ENCODE measurements at places on chromosomes 2 and 18.

- DNase-seq, result no peak
Observed at GRCh38 chr2:25598911-25599310, 74.5 kb downstream of the DTNB start.

GRCh38 chr2:177733322-177733855 is 339.2 kb downstream of the PDE11A start:
- no peak for DNase-seq

DNA sequence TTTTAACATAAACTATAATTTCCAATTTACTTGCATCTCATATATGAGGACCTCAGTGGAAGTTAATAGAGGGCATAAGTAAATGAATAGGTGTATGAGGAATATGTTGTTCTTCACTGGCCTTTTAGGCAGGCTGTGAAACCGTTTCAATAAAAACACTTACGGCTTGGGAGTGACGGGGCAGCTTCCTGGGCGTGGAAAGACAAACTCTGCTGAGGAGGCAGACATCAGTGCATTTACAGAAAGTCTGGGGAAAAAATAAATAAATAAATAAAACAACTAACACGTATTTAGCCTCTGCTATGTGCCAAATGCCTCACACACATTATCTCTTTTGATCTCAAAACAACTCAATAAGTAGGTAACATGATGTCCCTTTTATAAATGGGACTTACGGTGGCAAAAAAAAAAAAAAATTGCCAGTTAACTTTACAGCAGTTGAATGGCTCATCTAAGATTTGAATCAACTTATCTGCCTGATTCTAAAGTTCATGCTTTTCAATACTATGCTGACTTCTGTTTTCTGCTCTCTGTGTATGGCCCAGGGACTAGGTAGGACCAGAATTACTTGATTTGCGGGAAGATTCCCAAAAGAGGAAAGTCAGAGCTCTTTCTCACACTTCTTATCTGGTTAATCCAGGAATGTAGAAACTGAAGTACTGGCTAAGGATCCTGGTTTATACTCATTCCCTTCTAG is 77.5 kb upstream of the LRATD1 start:
- DNase-seq, result no peak

- peak; percentile 4 for DNase-seq
Observed at GRCh38 chr18:25055076-25055475, 296.9 kb downstream of the ZNF521 start.

DNA sequence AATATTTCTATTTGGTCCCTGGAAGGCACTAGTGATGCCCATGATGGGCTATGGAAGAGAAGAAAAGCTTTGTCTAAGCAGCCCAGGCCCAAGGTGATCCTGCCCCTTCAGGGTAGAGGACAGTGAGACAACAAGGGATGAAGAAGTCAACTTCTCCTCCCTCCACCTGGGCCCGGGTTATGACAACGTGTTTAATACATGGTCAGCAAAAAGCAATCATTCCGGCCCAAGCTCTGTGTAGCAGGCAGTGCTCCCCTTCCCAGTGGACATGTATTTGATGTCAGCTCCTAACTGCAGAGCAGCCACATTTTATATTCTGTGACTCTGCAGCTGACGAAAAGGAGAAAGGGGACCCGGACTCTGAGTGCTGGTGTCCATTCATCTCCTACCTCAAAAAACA is 67.2 kb upstream of the MFF start:
- no peak for DNase-seq

- no peak for DNase-seq
Observed at GRCh38 chr18:58103339-58103985, 59.4 kb downstream of the NEDD4L start.

- no peak for DNase-seq
Observed at GRCh38 chr2:50318147-50318546, 713.8 kb downstream of the NRXN1 start.

DNA sequence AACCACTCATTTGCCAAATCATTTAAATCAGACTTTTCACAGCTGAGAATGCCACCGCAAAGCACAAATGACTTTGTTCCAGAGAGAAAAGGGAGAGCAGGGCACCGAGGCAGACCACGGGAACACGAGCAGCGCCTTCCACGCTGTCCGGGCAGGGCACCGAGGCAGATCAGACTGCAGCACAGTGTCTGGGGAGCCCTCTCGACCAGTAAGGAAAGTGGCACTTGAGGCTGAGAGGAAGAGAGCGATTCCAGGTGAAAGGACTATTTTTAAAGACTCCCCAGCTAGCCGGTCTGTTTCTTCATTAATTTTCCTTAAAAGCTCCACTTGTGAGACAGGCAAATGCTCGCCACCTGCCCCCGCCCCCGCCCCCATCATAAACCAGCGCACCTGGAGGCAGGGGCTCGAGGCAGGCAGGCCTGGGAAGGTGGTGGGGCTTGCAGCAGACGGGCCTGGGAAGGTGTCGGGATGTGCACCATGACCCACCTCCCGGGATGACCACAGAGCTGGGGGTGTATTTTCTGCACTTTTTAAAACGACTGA is 80.9 kb upstream of the CTDP1 start:
- DNase-seq, result no peak

DNA sequence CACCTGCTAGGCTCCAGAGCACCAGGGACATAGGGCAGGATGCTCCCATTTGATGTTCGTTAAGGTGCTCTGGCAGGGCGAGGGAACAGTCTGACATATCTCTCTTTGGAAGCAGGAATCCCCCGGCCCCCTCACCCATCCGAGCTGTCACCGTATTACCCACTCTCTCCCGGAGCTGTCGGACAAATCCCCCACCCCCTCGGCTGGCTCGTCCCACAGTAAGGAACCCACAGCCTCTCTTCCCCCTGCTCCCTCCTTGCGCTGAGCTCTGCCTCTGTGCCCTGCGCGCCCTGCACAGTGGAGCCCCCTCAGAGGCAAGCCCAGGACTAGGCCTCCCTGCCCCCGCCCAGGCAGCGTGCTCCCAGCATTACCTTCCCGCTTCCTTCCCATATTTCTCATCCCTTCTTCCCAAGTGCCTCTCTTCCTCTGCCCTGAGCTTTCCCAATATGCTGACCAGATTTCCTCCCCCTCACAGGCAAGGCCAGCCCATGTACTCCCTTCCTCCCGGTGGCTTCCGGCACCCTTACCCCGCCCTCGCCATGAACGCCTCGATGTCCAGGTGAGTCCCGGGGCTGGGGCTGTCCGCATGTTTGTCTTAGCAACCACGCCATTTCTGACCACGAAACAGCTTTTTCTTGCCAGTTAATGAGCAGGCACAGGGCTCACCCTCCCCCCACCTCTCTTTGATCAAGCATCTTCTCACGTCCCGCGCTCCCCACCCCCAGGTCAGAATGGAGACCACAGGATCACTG is 23.8 kb downstream of the TGOLN2 start:
- DNase-seq, result no peak

DNA sequence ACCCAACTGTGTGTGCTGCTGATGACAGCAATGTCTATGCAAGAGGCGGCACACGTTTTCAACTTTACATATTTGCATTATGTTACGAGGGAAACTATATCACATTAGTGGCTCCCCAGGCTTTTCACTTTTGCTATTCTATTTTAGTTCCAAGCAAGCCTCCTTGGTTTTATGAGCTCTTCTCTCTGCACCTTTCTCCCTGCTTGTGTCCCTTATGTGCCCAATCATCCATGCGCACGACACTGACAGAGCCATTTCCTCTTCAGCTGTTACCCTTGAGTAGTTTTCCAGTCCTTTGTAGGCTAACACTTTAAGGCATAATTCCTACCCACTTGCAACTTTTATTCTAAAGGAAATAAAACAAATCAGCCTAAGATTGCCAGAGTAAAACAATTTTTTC is 154.3 kb downstream of the TCF4 start:
- DNase-seq, result no peak

- DNase-seq, result no peak
Observed at GRCh38 chr18:53153281-53153680, 813.3 kb downstream of the DCC start.

DNA sequence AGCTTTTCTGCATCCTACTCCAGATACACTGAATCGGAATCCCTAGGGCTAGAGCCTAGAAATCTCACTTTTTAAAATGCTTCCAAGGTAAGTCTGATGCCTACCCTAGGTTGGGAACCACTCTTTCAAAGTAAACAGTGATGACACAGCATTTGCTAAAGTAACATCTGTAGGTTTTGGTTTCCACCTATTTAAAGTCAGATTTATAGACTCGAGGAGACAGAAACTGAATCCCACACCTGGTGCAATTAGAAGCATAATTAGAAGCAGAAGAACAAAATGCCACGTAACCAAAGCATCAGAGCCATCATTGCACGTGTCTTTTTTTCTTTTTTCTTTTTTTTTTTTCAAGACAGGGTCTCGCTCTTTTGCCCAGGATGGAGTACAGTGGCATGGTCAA is 40.9 kb downstream of the PDK1 start:
- no peak for DNase-seq

DNA sequence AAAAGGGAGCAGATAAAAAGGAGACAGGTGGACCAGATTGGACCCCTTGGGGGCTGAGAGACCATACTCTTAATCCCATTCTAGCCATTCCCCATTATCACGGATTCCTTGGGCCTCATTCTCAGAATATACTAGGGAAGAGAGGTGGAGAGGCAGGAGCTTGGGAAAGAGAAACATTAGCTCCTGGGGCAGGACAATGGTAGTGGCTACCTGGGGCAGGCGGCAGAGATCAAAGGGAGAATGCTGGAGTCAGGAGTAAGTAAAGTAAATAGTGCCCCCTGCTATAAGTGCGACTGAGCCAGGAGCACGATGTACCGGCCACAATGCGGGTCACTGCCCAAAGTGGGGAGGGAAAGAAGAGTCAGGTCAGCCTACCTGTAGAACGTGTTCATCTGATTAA is 20.4 kb upstream of the IHH start:
- no peak for DNase-seq

DNA sequence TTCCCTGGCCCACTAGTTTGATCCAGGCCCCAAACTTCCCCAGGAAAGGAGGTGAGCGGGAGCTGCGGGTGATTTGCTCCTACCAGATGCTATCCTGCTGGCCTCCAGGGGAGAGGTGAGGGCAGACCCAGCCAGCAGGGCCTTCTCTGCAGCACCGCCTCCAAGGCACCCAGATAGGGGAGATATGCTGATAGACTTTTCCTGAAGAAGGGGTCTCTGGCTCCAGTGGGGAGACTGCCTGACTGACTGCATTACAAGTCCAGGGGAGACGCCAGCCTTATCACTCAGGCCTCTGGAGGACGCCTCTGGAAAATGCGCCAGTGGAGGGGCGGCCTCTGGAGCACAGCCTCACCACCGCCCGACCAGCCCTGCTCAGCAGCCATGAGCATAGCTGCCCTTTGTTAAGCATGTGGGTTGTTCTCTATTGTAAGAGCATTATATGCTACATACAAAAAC is 60.6 kb upstream of the SMAD7 start:
- no peak for DNase-seq

DNA sequence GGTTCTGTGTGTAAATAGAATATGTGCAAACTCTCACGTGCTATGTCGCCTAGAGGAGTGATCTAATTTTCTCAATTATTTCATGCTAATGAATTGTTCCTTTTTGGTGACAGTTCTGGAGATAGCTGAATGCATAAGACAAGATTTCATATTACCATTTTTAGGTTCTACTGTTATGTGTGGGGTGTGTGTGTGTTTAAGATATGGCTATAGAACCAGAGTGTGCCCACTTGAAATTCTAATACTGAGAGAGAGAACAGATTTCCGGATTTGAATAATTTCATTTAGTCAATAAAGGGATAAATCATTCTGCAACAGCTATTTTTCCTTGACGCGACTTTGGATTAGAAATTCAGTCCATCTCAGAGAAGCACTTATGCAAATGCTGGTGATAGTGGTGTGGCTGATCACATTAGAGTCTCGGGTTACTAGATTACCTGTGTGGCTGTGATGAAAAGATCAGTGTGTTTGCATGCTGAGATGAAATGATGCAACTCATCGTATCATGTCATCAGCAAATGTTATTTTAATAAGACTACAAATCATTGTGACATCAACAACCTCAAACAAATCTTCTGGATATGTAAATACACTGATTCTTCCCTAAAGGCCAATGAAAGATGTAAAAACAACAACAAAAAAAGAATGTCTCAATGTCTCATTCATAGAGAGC is 415.9 kb downstream of the EPHA4 start:
- DNase-seq, result no peak

DNA sequence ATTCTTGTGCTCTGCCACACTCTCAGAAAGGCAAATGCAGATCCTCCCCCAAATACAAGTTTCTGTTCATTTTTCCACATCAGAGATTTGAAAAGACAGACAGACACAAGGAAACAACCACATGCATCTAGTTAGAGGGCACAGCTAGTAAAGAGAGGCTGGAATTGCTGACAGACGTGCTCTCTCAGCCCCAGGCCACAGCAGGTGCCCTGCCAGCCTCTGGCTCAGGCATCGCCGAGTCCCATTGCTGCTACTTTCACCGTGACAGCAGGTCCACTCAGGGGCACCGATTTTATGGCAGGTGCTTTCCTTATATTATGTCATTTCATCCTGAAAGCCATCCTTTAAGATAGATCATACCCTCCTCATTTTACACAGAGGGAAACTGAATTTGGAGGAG is 507.5 kb downstream of the EIPR1 start:
- DNase-seq, result no peak

- DNase-seq, result no peak
Observed at GRCh38 chr2:218631837-218632236, 24.1 kb downstream of the PLCD4 start.

- DNase-seq, result peak; percentile 79
Observed at GRCh38 chr2:27191070-27191829, 20.6 kb upstream of the ATRAID start.

DNA sequence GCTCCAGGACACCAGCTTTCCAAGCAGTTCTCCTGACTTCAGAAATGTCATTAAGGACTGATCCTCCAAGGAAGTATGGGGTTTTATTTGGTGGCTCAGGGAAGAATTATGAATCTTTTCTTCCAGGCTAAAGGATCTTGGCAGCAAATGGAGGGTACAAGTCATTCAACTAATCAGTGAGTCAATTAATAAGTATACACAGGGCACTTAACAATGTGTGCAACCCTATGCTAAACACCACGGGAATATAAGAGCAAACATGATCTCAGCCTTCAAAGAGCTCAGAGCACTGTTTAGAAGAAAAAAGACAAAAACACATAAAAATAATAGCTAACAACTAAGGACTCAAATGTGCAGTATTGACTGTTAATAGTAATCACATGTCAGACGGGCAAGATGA is 234.5 kb downstream of the SETBP1 start:
- DNase-seq, result no peak

DNA sequence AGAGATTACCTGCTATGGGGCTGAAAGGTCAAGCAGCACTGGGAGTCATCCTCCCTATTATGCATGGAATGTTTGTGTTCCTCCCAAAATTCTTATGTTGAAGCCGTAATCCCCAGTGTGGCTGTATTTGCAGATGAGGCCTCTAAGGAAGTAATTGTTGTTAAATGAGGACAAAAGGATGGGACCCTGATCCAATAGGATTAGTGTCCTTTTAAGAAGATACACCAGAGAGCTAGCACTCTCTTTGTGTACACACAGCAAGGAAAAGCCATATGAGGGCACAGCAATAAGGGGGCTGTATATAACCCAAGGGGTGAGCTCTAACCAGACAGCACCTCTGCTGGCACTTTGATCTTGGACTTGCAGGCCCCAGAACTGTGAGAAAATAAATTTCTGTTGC is 18.3 kb downstream of the STAM2 start:
- no peak for DNase-seq

GRCh38 chr2:134836986-134837385 is 1.4 kb upstream of the ACMSD start:
- peak; percentile 88 for DNase-seq

- DNase-seq, result no peak
Observed at GRCh38 chr2:234848578-234848977, 103.2 kb upstream of the SH3BP4 start.

GRCh38 chr2:201204655-201205514 is 21.9 kb downstream of the CASP10 start:
- DNase-seq, result no peak

GRCh38 chr2:42127425-42128424 is 41.4 kb upstream of the EML4 start:
- no peak for DNase-seq

GRCh38 chr2:233013027-233013461 is at the start of gene NGEF:
Gene NGEF (minus strand): TSS chr2:233013256. CDS start chr2:232974890, 38,366 bp downstream.
- no peak for DNase-seq
